ENCODE measurements at places on chromosomes 13 and 19.

GRCh38 chr19:23403581-23404324 is 8.5 kb upstream of the ZNF91 start:
- no peak for DNase-seq

DNA sequence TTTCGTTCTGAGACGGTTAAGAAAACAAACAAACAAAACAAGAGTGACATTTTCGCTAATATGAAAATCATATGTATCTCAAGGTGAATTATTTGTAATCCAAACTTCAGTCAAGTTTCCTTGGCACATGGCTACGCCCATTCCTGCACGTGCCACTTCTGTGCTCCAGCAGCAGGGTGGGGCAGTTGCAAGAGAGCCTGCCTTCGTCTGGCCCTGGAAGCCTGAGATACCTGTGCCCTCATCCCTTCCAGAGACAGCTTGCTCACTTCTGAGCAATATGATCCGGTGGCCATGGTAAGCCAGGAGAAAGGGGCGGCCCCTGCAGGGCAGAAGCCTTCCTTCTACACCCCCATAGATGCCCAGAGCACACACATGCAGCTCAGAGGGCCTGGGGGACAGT is 22.1 kb downstream of the DPP9 start:
- no peak for DNase-seq

GRCh38 chr19:12952488-12953137 is 4.4 kb downstream of the GADD45GIP1 start:
- DNase-seq, result no peak

- no peak for DNase-seq
Measured at GRCh38 chr13:75352641-75353327, 129.2 kb downstream of the TBC1D4 start.

DNA sequence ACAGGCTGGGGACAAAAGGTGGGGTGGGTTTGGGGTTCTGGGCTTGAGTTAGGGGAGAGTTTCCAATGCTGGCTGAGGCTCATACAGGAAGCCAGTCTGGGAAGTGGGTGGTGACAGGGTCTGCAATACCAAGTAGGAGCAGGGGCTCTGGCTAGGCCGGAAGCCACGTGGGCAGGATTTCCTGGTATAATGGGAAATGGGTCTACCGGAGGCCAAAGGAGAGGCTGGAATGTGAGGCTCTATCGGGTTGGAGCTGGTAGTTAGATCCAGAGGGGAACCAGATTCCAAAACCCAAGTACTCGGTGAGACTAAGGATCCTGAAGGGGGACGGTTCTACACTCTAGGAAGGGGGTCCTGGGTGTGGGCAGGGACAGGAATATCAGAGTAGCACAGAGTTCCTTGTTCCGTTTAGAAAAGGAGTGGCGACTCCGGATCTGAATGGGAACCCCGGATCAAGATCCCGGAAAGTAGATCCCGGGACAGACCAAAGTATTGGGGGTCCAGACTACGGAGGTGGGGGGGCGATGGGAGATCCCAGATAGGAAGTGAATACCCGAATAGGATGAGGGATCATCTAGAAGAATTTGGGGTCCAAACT is 802 bp downstream of the CDC37 start:
- DNase-seq, result peak; percentile 47

- no peak for DNase-seq
Measured at GRCh38 chr13:24277761-24278160, 31.6 kb upstream of the C1QTNF9 start.

GRCh38 chr13:107712145-107712860 is 503.0 kb downstream of the LIG4 start:
- DNase-seq, result no peak

DNA sequence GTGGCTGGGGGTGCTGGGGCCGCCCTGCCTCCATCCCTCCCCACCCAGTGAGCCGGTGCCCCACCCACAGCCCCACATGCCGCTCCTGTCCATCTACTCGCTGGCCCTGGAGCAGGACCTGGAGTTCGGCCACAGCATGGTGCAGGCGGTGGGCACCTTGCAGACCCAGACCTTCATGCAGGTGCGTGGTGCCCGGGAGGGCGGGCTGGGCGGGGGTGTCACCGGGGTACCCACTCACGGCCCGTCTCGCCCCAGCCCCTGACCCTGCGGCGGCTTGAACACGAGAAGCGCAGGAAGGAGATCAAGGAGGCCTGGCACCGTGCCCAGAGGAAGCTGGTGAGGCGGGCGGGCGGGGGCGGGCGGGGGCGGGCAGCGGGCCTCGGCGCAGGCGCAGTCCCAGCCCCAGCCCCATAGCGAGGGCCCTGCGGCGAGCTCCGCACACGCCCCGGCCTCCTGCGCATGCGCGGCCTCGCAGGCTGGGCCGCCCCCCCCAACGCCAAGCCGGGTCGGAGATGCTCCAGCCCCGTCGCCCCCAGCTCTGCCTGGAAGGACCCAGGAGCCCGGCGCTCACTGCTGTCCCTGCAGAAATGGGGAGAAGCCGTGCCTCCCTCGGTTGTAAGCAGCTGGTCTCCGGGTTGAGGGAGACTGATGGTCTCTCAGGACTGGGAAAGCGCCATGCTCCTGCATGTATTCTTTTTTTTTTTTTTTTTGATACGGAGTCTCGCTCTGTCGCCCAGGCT is 7.7 kb downstream of the ARHGAP45 start:
- DNase-seq, result peak; percentile 100

DNA sequence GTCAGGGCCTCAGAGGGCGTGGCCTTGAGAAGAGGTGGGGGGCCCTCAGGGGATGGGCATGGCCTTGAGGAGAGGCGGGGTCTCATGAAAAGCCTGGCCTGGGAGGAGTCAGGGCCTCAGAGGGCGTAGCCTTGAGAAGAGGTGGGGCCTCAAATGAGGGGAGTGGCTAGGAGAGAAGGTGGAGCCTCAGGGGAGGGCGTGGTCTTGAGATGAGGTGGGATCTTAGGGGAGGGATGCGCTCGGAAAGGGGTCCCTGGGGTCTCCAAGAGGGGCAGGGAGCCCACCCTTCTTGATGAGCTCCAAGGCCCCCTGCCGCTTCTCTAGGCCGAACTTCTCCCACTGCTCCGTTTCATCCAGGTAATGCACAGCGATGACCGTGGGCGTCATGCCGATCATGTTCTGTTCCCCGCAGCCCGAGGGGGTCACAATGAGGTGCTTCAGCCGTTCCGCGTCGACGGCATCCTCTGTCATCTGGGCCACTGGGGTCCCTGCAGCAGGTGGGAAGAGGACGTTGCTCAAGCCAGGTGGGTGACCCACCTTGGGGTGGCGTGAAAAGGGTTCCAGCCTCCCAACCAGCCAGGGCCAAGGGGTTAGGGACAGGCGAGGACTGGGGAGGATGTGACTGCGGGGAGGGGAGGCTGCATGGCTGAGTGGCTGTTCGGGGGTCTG is 24.3 kb upstream of the TNFSF14 start:
- no peak for DNase-seq

DNA sequence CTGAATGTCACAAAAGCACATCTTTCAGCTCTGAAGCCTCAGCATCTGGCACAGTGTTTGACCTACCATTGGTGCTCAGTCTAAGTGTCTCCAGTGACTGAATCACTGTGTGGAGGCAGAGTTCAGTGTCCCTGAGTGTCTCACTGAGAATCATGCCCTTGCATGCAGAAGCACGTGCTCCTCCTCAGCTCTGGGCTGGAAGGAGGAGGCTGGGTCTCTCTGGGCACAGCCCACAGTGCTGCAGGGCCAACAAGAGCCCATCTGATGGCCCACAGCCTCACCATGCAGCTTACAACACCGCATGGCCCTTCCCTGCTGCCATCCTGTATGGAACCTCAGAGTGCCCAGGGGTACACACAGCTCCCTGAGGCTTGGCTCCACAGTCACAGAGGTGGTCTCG is 86.1 kb downstream of the TEX26 start:
- DNase-seq, result no peak

- no peak for DNase-seq
Measured at GRCh38 chr19:42130254-42130573, 2.0 kb downstream of the POU2F2 start.

DNA sequence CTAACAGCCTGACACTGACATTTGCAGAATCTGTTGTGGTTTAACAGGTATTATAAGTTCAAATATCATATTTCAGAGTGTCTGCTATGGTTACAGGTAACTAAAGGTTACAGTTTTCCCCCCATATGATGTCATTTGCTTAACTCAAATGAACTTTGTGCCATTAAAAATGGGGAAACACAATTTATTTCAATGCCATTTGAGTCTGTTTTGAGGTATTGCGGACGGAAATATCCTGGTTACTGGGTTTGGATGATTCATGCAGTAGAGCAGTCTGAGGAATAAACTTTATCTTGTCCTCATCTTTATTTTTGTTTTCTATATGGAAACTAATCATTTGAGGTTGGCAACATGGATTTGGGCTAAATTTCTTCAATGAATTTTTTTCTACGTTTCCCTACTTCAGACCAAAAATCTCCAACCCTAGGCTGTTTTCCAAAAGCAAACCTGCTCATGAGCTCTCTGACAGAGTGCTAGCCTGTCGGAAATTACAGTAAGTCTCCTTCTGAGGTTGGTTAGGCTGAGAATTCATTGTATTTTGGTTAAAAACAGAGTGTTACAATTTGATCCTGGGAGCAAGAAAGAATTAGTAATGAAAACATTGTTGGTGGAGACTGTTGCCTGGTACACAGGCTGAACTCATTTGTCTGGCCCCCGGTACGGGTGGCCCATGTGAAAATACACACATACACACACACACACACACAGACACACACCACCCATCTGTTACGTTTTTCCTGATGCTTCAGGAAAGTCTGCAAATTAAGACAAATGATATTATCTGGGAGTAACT is 66.1 kb downstream of the AKAP11 start:
- DNase-seq, result no peak

All from CD8-positive, alpha-beta T cell (primary cell).